Activated CD4-positive, alpha-beta T cell treated with anti-CD3 and anti-CD28 coated beads for 48 hours (primary cell): ENCODE measurements at places on chromosomes 12 and 14.

DNA sequence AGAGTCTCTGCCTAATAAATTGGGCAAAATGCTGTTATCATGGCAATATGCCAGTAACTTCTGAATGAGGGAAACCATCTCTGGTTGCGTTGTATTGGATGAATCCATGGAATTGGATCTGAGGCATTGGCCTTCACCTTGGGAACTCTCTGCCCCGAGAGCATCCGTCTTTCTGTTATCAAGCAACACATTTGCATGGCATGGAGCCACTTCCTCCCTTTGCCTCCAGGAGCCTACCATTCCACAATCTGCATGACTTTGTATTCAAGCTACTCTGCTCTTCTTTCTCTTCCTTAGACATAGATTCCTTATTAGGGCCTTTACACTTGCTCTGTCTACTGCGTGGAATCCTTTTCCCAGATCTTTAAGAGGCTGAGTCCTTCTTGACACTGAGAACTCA lies 57.2 kb downstream of the RIC8B start:
- DNase-seq = no peak

GRCh38 chr12:6871052-6871957 lies 1.8 kb downstream of the SPSB2 start:
- peak; percentile 65 for DNase-seq

GRCh38 chr12:51621156-51621922 lies 30.3 kb downstream of the SCN8A start:
- no peak for DNase-seq

DNA sequence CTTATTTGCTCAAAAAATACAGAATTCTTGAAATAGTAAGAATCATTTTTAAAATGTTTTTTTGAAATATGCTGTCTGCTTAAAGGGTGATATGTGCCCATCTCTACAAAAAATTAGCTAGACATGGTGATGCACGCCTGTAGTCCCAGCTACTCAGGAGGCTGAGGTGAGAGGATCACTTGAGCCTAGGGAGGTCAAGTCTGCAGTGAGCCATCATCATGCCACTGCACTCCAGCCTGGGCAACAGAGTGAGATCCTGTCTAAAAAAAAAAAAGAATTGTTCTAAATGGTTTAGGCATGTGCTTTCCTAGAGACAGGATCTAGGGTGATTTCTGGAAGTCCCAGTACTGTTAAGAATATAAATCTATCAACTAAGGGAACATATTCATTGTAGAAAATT lies 75.6 kb upstream of the HECTD1 start:
- DNase-seq = no peak

DNA sequence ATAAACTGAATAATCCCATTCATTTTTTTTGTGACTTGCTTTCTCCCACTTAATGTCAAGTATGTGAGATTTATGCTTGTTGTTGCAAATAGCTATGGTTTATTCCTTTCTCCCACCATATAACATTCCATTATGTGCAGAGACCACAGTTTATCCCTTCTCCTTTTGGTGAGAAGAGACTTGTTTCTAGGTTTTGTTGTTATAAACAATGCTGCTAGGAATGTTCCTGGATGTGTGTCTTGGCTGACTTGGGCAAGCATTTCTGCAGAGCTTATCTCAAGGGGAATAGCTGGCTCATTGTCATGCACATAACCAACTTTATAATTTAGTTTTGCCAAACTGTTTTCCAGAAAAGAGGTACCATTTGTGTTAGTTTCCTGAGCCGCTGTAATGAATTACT lies 47.6 kb upstream of the PPP1CC start:
- no peak for DNase-seq
